HL-60 (cell line): ENCODE measurements at places on chromosomes 6 and 20.

GRCh38 chr6:89562093-89562973, 76.2 kb downstream of the LYRM2 start:
- no peak for DNase-seq

DNA sequence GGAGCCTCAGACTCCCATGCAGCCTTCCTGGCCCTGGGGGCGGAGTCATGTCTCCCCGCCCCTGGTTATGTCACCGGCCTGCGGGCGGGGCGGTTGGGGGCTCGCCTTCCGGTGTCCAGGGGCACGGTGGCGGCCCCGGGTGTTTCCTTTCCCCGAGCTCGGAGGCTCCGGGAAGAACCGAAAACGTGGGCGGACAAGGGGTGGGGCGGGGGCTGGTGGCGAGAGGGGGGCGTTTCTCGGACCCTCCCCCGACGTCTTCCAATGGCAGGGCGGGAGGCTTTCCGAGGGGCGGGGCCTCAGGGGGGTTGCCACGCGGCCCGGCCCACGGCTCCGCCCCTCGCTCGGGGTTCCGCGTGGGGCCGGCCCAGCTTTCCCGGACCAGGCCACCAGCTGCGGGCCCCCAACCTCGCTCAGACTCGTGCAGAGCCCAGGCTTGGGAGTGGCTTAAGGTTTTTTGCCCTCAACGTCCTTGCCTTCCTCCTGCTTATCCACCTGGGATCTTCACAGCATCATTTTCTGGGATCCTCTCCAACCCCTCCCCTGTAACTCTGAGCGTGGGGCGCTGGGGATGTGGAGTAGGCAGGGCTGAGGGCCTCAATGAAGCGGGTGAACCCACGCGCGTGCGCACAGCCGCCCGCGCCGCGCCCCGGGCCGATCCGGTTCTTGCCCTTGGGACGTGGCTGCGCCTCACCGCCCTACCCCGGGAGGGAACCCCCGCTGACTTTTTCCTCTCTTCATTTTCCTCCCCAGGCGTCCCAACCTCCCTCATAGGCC, 2.1 kb upstream of the NRN1 start:
- DNase-seq: peak; percentile 76

DNA sequence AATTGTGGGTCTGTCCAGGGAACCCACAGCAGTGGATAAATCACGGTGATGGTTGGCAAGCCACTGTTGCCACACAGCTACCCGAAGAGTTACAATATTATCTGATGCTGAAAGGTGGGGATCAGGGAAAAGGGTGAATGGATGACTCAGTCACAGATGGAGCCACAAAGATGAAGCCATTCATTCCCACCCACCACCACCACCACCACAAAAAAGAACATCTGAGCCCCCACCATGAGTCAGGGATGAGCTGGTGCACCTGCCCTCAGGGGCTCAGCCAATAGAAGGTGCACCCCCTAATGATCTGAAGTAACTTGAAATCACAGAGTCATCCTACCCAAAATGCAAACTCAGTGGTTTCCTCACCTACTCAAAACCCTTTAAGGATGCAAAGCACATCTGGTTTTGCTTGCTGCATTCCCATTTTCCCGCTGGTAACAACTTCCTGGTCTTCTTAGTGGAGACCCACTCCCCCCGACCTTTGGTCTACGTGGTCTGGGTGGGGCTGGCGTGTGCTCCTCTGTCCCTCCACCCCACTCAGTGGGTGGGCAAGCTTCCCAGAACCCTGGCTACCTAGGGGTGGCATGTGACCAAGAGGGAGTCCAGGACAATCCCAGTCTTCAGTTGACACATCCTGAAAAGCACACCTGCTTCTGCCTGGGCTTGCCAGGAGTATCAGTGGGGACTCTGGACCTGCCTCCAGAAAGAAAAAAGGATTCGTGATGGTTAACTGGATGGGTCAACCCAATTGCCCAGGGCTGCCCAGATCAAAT, 125.5 kb downstream of the ANKRD60 start:
- no peak for DNase-seq

GRCh38 chr6:142152746-142153145, 5.7 kb downstream of the VTA1 start:
- DNase-seq: no peak

- no peak for DNase-seq
These were observed 172.4 kb upstream of the PDE10A start for GRCh38 chr6:165835410-165835851.

DNA sequence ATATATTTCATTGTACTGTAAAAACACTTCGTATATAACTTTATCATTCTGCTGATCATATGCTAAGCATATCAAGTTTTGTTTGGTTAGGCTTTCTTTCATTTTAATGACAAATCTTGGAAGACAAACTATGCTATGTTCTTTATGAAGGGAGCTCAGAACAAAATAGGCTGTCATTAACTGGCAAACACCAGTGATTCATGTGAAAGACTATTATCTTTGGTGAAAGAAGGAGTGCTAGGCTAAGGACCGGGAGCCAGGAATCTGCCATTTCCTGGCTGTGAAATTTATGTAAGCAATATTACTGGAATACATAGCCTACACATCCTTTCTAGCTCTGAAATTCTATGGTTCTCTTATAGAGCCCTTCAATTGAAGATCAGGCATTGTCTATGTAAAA, 136.2 kb upstream of the CCN2 start:
- no peak for DNase-seq

DNA sequence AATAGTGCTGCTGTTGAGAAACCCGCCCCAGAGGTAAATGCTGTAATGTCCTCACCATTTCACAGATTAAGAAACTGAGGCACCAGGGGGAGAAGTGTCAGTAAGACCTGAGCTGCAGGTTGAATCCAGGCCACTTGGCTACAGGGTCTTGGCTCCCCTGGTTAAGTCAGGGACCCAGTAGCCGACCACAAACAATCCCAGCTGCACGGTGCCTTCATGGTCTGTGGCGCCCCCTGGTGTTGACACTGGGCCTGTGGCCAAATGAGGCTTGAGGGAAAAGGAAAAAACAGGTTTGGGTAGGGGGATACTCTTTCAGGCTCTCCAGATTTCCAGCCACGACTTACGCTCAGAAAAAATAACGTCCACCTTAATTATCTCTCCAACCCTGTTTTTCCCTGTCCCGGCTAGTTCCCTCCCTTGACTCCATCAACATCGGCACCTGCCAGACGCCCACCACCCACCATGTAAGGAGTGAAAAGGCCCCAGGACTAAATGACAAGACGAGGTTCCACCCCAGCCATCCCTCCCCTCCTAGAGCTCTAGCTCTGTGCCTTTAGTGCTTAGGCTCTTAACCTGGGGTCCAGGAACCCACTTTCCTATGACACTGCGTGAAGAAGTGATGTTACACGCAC, 47.7 kb upstream of the POLR1H start:
- no peak for DNase-seq

- DNase-seq: no peak
These were observed 233.6 kb upstream of the ASCC3 start for GRCh38 chr6:101114703-101115102.

GRCh38 chr6:154086510-154086909, 47.5 kb downstream of the OPRM1 start:
- no peak for DNase-seq

DNA sequence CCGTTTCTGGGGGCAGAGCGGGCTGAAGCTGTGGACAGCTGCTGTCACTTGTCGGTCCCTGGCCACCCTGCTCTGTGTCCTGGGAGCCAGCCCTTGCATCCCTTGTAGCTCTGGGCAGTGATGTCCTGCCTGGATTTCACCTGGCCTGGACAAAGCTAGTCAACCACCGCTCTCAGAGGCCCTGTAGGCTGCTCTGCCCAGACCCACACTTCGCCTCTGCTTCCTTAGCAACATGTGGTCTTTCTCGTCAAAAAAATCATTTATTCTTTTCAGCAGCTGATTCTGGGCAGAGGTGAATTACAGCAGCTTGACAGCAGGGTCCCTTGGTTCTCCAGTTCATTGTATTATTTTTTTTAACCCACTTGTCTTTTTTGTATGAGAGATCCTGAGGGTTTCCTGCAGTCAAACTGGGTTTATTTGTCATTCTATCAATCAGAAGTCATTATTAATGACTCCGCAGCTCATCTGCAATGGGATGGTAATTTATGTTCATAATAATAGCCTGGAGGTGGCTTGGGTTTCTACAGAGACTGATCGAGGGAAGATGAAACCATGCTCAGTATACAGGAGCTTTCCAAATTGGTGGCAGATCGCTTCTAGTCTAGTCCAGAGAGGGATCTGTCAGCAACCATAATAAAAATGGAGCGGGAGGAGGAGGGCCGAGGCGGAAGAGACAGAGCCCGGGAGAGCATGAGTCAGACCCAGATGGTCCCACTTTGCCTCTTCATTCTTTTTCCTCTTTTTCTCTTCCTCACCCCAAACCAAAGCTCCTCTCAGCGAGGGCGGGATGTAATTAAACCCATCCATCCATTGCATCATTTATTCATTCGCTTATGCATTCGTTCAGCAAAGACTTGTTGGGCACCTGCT, 22.4 kb downstream of the EDN3 start:
- DNase-seq: no peak

- no peak for DNase-seq
These were observed 238.2 kb upstream of the PRND start for GRCh38 chr20:4483486-4483885.

- no peak for DNase-seq
These were observed 36.5 kb downstream of the SYNJ2 start for GRCh38 chr6:158018041-158018771.

- DNase-seq: no peak
These were observed 52.8 kb downstream of the FOXC1 start for GRCh38 chr6:1662534-1662933.

DNA sequence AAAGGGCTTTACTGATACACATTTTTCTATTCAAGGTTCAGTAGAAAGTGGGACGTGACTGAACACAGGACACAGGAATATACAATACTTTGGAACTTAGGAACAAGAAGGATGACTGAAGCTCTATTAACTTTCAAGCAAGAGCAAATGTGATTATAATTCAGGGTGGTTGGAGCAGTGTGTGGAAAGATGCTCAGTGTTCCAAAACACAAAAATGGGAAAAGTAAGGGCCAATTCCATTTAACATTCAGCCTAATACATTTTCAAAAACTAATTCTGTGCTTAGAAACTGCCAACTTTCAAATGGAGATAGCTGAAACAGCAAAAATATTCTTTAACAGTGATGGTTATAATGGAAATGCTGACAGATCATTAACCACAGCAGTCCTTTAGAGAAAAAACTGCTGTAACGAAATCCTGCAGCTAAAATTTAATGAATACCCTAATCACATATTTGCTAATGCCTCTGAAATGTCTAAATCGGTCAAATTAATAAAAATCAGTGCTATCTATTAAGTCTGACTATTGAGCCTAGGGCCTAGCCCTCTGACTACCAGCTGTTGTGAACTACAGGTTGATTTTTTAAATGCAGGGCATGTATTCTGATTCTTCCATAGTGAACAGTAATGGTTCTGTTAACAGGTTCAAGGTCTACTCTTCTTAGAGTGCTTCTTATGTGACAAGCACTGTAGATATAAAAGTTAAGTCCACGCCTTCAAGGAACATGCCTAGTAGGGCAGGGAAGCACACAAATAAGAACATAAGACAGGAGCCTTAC, 45.9 kb downstream of the RARS2 start:
- no peak for DNase-seq

DNA sequence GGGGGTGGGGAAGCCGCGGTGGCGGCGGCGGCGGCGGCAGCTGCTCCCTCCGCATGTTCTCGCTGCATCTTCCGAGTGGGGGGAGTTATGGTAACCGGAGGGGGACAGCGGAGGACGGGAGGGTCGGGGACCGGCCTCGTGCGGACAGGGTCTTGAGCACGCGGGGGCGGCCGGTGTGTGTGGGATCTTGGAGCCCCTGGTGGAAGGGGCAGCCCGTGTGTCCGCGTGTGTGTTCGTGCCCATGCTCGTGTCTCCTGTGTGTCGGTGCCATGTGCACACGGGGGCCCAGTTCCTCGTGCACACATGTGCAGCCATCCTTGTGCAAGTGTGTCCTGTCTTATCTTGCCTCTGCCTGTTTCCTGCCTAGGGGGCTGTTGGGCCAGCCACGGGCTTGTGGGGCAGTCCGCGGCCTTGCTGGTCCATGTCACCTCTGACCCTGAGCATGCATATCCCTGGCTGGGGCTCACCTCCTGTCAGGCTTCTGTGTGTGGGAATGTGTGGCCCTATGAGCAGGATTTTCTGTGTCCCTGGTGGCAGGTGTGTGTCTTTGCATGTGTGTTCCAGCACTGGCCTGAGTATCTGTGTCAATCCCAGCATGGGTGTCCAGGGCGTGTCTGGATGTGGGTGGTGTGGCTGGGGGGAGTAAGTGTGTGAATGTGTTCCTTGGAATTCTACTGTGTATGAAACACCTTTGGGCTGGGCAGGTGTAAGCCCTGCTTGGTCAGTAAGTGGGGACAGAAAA, 8.5 kb downstream of the SYNGAP1 start:
- DNase-seq: peak; percentile 70
